ENCODE measurements at places on chromosomes 6 and 20. TPM values are rescaled to one million over a fixed set of nuclear protein-coding genes. Genes with fewer than 3 reads are reported as not detected.

UNC93A gene
- not detected for total RNA-seq

RPP40 gene
- 15.9 TPM for total RNA-seq

PPP1R3G gene
- total RNA-seq = 0.27 TPM

PCK1 gene
- total RNA-seq = 0.49 TPM

RSPH9 gene
- total RNA-seq = not detected

POLR1C gene
- 84.6 TPM for total RNA-seq

ZSCAN9 gene
- 10.8 TPM for total RNA-seq

SAMD3 gene
- 7.5 TPM for total RNA-seq

SLC22A1 gene
- 0.86 TPM for total RNA-seq

ZHX3 gene
- 13.3 TPM for total RNA-seq

DNA sequence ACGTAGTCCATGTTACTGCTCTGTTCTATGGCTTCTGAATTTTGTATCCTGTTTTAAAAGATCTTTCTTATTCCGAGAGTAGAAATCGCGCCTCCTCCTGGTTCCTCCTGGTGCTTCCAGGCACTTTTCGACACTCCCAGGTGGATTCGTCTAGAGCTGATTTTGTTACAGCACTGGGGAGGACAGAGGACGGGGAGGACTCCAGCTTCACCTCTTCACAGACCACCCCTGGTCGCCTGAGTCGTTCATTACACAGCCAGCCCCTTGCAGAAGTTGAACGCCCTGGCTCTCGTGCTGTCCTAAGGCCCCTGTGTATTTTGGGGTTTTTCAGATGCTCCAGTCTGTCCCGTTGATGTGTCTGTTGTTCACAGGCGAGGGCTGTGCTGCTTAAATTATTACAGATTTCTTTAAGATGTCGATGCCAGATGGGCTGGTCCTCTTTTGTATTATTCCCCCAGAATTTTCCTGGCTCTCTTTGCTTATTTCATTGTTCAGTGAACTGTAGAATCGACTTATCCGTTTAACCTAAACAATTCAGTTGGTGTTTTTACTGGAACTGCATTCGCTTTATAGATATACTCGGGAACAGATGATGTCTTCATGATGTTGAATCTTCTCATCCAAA, 30.5 kb downstream of the COL20A1 start:
- H3K4me1 ChIP-seq = peaks cover 8% of the 10 kb centered on the region
- H3K4me3 ChIP-seq = no peak overlapping the region
- no peaks in the 10 kb centered on the region for H3K27me3 ChIP-seq
- no peak for DNase-seq
- H3K36me3 ChIP-seq = no peaks in the 10 kb centered on the region

DNA sequence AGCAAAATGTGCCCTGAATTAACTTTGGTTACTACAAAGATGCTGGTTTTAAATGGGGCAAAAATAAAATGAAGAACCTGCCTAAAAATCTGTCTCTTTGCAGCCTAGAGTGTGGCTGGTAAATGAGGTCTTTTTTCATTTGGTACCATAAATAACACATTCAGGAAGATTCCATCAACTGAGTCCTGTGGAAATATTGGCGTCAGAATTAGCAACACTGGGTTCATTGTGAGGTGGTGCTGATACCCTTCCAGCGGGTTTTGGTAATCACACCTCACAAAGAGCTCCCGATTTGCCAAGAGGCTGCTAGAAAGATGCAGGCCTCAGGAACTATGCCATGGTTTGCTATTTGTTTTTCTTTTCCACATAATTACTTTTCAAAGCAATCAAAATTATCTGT, 55.3 kb downstream of the FAM50B start:
- H3K36me3 ChIP-seq = no peaks in the 10 kb centered on the region
- H3K4me3 ChIP-seq = no peak overlapping the region
- H3K4me1 ChIP-seq = no peaks in the 10 kb centered on the region
- no peak for DNase-seq
- H3K27me3 ChIP-seq = no peaks in the 10 kb centered on the region

- peaks cover 3% of the 10 kb centered on the region for H3K4me1 ChIP-seq
- no peak overlapping the region for H3K27ac ChIP-seq
- DNase-seq = no peak
- peaks cover 7% of the 10 kb centered on the region for H3K36me3 ChIP-seq
Observed at GRCh38 chr6:139037490-139037889, 8.9 kb downstream of the ABRACL start.

- no peak for DNase-seq
- H3K27me3 ChIP-seq = no peaks in the 10 kb centered on the region
- no peak overlapping the region for H3K4me3 ChIP-seq
- 0 out of 2 replicates have a peak, but pooled peaks cover 2% of the 10 kb centered on the region for H3K4me1 ChIP-seq
- no peak overlapping the region for H3K27ac ChIP-seq
Observed at GRCh38 chr6:124953808-124954207, 8.4 kb upstream of the RNF217 start.

DNA sequence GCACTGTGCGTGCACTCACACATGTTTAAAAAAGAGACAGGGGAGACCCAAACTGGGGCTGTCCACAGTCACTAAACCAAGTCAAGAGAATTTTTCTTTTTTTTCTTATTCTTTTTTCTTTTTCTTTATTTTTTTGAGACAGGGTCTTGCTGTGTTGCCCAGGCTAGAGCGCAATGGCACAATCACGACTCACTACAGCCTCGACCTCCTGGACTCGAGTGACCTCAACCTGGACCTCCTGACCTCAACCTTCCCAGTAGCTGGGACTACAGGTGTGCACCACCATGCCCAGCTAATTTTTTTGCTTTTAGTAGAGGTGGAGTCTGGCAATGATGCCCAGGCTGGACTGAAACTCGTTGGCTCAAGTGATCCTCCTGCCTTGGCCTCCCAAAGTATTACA, 89.4 kb upstream of the NFATC2 start:
- peaks cover 60% of the 10 kb centered on the region for H3K4me1 ChIP-seq
- H3K4me3 ChIP-seq = no peak overlapping the region
- H3K36me3 ChIP-seq = no peaks in the 10 kb centered on the region
- no peak for DNase-seq
- H3K27me3 ChIP-seq = no peaks in the 10 kb centered on the region
- H3K27ac ChIP-seq = peak overlapping the region; percentile 89

DNA sequence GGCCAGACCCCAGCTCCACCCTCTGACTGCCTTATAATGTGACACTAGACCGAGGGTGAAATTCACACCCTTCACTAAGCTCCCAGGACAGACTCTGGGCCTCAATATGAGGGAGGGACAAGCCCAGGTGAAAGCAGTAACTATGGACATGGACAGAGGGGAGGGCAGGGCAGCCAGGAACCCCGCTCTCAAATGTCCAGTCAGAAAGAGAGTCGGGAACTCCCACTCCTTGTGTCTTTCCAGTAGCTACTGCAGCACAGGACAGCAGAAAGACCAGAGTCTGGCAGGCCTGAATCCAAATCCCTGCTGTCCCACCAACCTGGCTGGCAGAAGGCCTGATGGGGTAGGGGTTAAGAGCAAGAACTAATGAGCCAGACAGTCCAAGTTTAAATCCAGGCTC, 6.4 kb downstream of the C20orf96 start:
- no peak for DNase-seq
- no peaks in the 10 kb centered on the region for H3K27me3 ChIP-seq
- peaks cover 12% of the 10 kb centered on the region for H3K36me3 ChIP-seq

DNA sequence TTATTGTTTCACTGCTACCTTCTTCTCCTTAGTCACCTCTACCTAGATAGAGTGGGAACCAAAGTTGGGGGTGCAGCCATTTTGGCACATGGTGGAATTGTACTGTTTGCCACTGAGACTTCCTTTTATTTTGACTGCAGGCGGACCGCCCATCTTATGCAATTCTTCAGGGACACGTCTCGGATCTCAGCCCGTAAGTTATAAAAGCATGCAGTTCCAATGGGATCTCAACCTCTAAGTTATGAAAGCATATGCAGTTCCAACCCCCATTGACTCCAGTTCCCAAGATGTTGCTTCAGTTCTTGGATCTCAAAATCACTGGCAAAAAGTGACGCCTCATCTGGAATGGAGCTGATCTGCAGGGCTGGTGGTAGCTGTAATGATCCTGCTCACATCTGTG, 41.2 kb upstream of the CDH4 start:
- no peak overlapping the region for H3K4me3 ChIP-seq
- no peaks in the 10 kb centered on the region for H3K27me3 ChIP-seq
- H3K36me3 ChIP-seq = no peaks in the 10 kb centered on the region
- no peak overlapping the region for H3K27ac ChIP-seq
- H3K4me1 ChIP-seq = no peaks in the 10 kb centered on the region

DNA sequence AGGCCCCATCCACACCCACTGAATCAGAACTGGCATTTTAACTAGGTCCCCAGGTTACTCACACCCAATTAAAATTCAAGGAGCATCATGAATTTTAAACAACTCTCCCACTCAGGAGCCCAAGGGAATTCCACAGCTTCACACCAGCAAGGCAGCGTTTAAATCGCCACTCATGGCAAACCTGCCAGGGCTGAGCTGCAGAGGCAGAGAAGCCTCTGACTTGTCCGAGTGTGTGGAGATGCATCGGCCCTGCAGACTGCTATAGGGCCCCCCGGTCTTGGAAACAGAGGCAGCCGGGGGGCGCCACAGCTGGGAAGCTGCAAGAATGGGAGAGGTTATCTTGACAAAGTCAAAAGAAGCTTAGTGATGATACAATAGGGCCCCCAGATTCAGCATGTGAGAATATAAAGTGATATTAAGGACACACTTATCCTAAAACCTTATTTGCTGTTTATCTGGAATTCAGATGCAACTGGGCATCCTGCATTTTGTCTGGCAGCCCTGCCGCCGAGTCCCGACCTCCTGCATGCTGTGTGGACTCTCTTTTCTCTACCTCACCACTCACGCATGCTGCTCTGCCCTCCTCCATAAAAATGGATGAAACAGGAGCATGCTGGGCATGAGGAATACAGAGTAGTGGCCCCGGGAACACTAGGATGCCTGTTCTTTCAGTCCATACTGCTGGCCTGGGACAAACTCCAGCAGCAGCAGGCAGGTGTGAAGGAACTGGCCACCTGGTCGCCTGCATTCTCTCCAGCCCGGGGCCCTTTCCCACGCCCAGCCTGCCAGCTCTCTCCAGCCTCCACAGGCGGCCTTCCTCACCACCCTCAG, 126.1 kb downstream of the PXDC1 start:
- H3K27me3 ChIP-seq = no peaks in the 10 kb centered on the region
- no peak overlapping the region for H3K27ac ChIP-seq
- H3K4me3 ChIP-seq = no peak overlapping the region
- no peaks in the 10 kb centered on the region for H3K4me1 ChIP-seq

GRCh38 chr6:19413323-19413722, 423.8 kb upstream of the ID4 start:
- no peak overlapping the region for H3K4me3 ChIP-seq
- peak; percentile 40 for DNase-seq
- H3K27ac ChIP-seq = peak overlapping the region; percentile 62
- no peaks in the 10 kb centered on the region for H3K36me3 ChIP-seq
- H3K27me3 ChIP-seq = no peaks in the 10 kb centered on the region

DNA sequence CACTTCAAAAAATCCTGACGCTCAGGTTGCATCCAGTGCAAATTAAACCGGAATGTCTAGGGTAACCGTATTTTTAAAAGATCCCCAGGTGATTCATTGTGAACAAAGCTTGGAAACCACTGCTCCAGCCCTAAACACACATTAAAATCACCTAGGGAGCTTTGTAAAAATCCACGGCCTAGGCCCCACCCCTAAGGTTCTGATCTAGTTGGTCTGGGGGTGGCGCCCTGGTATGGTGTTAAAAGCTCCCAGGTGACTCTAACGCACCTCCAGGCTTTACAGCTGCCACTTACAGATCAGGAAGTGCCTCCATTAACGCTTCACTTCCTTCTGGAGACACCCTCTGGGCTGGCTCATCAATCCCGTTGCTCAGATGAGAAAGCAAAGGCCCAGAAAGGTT, 92.2 kb downstream of the GRM4 start:
- H3K4me1 ChIP-seq = peaks cover 8% of the 10 kb centered on the region
- H3K4me3 ChIP-seq = no peak overlapping the region
- no peak overlapping the region for H3K27ac ChIP-seq
- no peak for DNase-seq
- H3K36me3 ChIP-seq = no peaks in the 10 kb centered on the region
- H3K27me3 ChIP-seq = no peaks in the 10 kb centered on the region

DNA sequence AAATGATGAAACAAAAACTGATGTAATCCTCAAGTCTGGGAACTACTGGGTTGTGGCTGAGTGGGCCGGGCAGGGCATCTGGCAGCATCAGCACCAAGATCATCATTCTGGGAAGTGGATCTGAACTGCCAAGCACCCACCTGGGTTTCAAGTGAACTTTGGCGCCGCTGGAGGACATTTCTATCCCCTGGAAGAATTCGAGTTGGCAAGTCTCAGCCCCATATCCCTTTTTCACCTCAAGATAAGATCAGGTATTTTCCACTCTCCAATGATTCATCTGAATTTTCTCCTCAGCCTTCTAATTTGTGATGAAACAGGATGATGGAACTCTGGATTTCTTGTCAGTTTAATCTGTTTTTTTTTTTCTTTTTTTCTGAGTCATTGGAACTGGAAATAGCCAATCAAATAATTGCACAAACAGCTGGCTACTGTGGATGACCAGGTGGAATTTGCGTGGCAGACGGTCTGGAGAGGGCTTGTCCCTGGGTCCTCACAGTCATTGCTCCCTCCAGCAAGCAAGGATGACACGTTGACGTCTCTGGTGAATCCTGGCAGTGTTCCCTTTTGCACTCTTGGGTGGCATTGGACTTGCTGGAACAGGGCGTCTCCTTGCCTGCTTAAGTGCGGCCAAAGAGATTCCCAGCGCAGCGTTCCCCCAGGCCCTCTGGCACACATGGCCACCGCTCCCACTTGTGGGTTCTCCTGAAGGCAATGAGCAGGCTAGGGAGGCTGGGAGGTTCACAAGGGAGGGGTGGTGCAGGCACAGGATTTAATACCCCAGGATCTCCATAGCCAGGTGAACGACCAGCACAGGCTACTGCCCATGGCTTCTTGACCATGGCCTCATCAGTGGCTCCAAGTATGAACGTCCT, 80.4 kb downstream of the DHX35 start:
- no peak overlapping the region for H3K4me3 ChIP-seq
- H3K36me3 ChIP-seq = peaks cover 6% of the 10 kb centered on the region
- no peaks in the 10 kb centered on the region for H3K27me3 ChIP-seq
- DNase-seq = no peak
- H3K4me1 ChIP-seq = no peaks in the 10 kb centered on the region

- no peak for DNase-seq
- no peak overlapping the region for H3K27ac ChIP-seq
- no peak overlapping the region for H3K4me3 ChIP-seq
Observed at GRCh38 chr6:63348836-63349235, 29.1 kb upstream of the LGSN start.

- H3K27ac ChIP-seq = no peak overlapping the region
- DNase-seq = no peak
- no peak overlapping the region for H3K4me3 ChIP-seq
- H3K4me1 ChIP-seq = no peaks in the 10 kb centered on the region
Observed at GRCh38 chr6:11196511-11197174, 35.8 kb downstream of the NEDD9 start.

Data from HCT116 (cell line).